Esophagus squamous epithelium (tissue), 5 donors: ENCODE measurements at places on chromosomes 5 and 9. TPM values are rescaled to one million over a fixed set of nuclear protein-coding genes. Genes with fewer than 3 reads are reported as not detected.

- H3K36me3 ChIP-seq, result no peaks in the 10 kb centered on the region
- no peak for DNase-seq
- no peak overlapping the region for H3K27ac ChIP-seq
- no peaks in the 10 kb centered on the region for H3K4me1 ChIP-seq
These were observed 16.4 kb upstream of the GADD45G start for GRCh38 chr9:89588271-89588879.

The ZNF484 gene
- 8.8 TPM for total RNA-seq

- no peaks in the 10 kb centered on the region for H3K36me3 ChIP-seq
- no peaks in the 10 kb centered on the region for H3K4me1 ChIP-seq
- no peaks in the 10 kb centered on the region for H3K27me3 ChIP-seq
- H3K27ac ChIP-seq, result no peak overlapping the region
- H3K4me3 ChIP-seq, result no peak overlapping the region
- DNase-seq, result no peak
These were observed 791.4 kb downstream of the CDH18 start for GRCh38 chr5:19196631-19197030.

- peaks cover 30% of the 10 kb centered on the region for H3K4me1 ChIP-seq
- no peak for DNase-seq
- H3K4me3 ChIP-seq, result no peak overlapping the region
- H3K27me3 ChIP-seq, result no peaks in the 10 kb centered on the region
- H3K27ac ChIP-seq, result no peak overlapping the region
- H3K36me3 ChIP-seq, result no peaks in the 10 kb centered on the region
These were observed 185.5 kb downstream of the DMRT2 start for GRCh38 chr9:1235650-1236049.

DNA sequence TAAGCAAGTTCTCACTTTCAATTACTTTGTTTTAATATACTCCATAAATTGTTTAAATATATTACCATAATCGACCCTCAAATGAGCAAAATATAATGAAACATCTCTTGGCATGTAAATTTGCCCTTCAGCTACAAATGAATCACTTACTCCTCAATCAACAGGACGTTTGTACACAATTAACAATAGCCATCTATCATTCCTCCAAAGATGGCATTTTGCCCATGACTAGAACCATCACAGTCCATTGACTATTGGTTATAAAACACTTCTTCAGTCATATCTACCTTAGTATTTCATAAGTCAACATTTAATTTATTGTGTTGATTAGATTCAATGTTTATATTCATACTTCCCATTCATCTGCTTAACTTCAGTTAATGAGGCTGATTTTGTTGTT, 127.2 kb downstream of the CTNND2 start:
- no peak overlapping the region for H3K4me3 ChIP-seq
- H3K27me3 ChIP-seq, result no peaks in the 10 kb centered on the region
- no peaks in the 10 kb centered on the region for H3K36me3 ChIP-seq
- H3K4me1 ChIP-seq, result no peaks in the 10 kb centered on the region

DNA sequence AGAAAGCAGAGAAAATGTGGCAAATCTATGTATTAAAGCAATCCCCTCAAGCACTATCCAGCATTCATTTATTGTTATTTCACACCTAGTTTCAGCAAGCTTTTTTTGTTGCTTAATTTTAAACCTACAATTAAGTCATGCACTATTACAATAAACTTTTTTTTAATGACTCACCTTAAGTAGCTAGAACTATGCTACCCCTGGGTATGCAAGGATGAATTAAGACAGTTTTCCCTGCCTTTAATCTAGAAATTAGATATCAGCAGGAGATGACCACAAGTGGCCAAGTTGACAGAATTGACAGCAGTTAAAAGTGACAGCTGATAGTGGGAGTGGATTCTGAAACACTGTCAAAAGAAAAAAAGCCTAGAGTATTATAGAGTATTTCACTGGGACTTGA, 20.0 kb downstream of the ITGA1 start:
- no peaks in the 10 kb centered on the region for H3K36me3 ChIP-seq
- H3K27ac ChIP-seq, result no peak overlapping the region
- H3K4me3 ChIP-seq, result no peak overlapping the region
- peaks cover 92% of the 10 kb centered on the region for H3K4me1 ChIP-seq
- no peaks in the 10 kb centered on the region for H3K27me3 ChIP-seq
- DNase-seq, result no peak

The CXCL14 gene
- 65.6 TPM for total RNA-seq
